ENCODE measurements at places on chromosomes 4 and X.

- DNase-seq, result no peak
These were observed 505.6 kb downstream of the RAPGEF2 start for GRCh38 chr4:159608436-159608835.

DNA sequence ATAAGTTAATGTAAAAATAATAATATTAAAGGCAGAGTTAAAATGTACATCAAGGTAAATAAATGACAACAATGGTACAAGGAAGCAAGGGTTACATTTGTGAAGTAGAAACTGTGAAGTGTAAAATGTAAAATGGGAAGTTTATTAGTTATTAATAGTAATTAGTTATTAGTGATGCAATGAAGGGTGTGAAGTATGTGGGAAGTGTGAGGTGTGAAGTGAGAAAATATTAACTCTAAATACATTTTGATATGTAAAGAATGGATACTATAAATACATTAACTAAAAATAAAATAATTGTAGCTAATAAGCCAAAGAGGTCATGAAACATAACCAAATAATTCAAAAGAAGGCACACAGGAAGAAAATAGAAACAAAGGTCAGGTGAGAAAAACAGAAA, 316.4 kb downstream of the GBA3 start:
- DNase-seq, result no peak

- no peak for DNase-seq
These were observed 57.0 kb upstream of the RAP1GDS1 start for GRCh38 chr4:98204236-98204553.

GRCh38 chr4:135269125-135269890, 1067.7 kb upstream of the PABPC4L start:
- no peak for DNase-seq

DNA sequence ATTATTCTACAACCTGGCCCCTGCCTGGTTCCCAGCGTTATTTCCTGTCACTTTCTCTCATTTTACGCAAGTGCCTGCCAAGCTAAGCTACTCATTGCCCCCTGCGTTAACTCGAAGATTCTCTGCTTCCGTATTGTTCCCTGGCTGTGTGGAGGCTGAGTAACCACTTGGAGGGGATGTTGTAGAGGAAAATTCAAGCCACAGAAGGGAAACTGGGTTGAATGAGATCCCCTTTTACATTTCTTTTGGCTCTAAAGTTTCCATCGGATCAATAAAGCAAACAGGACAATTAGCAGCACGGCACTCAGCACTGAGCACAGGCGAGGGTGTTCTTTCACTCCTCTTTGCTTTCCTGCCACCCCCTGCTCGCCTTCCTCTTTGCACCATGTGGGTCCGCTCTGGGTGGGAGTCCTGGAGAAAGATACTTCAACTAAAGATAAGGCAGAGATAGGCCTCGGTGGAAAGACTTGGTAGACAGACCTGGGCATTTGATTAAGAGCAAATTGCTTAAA, 4.2 kb upstream of the TMSB4X start:
- no peak for DNase-seq

DNA sequence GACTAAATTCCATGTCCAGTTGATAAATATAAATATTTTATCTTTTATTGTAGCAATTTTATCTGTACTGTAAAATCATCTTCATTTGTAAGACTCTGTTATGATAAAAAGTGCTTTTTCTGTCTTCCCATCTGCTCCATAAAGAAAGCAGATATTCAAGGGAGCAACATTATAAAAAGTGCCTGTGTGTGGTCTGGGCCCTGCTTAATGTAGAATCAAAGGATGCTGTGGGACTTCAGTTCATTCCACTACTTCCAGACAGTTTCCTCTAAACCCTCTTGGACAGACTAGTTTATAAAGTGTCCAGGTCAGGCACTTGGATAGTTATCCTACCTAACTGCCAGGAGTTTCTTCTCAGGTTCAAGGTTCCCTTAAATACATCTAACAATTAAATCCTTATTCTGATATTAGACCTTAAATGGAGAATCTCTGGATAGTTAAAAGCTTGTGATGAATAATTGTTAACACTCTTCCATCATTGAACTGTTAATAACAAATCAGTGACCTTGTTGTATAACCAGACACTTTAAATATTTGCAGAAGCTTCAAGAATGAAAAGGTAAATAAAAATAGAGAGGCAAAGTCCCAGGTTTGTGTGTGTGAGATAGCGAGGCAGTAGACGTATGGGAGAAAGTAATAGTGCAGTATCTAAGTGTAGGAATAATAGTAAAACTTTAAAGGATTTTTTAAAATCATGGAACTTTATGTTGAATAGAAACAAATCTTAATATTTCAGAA, 237.5 kb upstream of the CTSO start:
- no peak for DNase-seq

DNA sequence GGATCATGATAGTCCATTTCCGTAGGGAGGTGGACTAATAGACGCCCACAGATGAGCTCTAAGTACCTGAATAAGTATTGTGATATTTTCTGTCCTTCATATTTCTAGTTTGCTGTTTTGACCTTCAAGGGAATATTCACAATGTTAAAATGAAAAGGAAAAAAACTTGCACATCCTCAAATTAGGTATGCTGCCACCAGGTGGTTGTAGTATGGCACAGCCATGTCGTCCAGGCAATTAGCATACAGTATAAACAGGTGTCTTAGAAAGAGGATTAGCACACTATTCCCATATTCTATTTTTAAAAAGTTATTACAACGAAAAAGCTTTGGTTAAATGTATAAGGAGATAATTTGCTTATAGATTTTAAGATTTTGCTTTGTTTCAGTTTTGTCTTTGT, 802.0 kb downstream of the RPA4 start:
- no peak for DNase-seq

GRCh38 chr4:96247096-96247495, 407.2 kb downstream of the PDHA2 start:
- no peak for DNase-seq
